CD4-positive, alpha-beta memory T cell (primary cell): ENCODE measurements at places on chromosomes 7 and 10. TPM values are rescaled to one million over a fixed set of nuclear protein-coding genes. Genes with fewer than 3 reads are reported as not detected.
A peak's percentile ranks its signal among the peaks of the same experiment; 100 is the strongest.

GRCh38 chr10:103712898-103713498 lies 142.4 kb downstream of the SH3PXD2A start:
- DNase-seq = peak; percentile 78

DNA sequence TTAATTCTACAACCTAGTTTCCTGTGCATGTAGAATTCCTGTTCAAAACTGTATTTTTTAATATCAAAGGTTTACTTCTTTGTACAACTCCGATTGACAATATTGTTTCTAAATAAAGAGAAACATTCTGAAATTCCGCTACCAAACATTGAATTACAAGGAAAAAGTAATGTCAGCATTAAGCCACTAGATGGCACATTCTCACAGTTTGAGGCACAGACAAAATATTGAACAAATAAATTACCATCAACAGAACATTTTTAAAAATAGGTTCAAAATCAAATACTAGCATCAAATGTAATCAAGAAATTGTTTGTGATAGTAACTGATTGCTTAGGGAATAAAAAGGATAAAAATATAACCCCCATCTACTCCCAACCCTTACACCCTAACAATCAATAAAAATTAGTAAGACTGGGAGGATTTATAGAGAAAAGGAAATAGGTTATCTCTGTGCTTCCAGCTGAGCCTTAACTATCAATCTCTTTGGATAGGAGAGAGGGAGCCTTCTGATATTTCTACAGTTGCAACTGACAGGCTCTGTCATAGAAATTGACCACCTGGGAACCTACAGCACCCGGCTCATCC lies 86.6 kb upstream of the C7orf33 start:
- DNase-seq = peak; percentile 52

DNA sequence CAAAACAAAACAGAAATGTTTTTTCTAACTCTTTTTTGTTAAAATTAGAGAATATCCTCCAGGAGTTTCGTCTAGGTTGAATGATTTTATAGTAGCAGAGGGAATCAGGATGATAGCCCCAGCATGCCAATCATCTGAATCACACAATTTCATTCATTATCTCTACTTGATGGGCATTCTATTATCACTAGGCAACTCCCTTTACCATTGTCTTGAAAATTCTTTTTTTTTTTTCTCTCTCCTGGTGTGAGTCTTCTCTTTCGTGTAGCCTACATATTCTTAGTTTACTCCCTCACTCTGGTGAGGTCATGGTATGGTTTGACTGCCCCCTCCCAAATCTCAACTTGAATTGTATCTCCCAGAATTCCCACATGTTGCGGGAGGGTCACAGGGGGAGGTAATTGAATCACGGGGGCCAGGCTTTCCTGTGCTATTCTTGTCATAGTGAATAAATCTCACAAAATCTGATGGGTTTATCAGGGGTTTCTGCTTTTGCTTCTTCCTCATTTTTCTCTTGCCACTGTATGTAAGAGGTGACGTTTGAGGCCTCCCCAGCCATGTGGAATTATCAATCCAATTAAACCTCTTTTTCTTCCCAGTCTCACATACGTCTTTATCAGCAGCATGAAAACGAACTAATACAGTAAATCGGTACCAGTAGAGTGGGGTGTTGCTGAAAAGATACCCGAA lies 105.0 kb downstream of the OTUD1 start:
- DNase-seq = no peak

DNA sequence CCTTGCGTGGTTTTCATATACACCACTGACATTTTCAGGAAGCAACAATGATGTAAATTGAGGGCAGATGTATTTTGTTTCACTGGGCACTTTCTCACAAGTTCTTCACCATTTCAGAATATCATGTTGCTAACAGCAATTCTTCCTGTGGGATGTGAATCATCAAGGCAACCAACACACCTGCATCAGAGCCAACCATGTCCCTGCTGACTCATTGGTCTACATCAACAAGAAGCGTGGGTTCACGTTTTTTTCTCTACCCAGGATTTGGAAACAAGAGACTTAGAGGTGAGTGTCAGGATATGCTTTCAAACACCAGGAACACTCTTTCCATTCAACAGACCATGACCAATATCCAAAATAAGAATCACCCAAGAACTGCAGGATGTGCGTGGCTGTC lies 203.9 kb downstream of the TEX36 start:
- no peak for DNase-seq

- no peak for DNase-seq
These were observed 13.4 kb downstream of the HEPACAM2 start for GRCh38 chr7:93212881-93213280.

GRCh38 chr7:10596827-10597226 lies 376.8 kb upstream of the PHF14 start:
- DNase-seq = no peak

- DNase-seq = no peak
These were observed 28.0 kb downstream of the SGMS1 start for GRCh38 chr10:50595785-50596184.

- no peak for DNase-seq
These were observed 40.4 kb downstream of the HACD1 start for GRCh38 chr10:17576768-17577167.

GRCh38 chr10:132059760-132060508 lies 5.8 kb upstream of the JAKMIP3 start:
- no peak for DNase-seq

- peak; percentile 9 for DNase-seq
These were observed 1.1 kb downstream of the ZNF777 start for GRCh38 chr7:149459540-149460452.

DNA sequence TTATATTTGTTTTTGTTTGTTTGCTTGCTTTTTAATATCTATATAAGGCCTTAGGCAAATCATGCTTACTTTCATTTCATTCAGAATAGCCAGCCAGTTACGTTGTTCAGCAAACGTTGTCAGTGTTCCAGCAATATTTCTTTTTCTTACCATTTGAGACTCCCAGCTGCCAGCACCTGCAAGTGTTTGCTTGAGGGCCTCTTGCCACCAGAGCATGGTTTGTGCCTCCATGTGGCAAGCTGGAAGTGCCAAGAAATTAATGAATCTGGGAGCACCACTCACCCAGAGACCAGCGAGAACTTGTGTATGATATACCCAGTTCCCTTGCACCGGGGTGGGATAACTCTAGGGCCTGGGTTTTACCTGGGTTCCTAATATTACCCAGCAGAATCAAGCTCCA lies 177.1 kb upstream of the CSTF2T start:
- no peak for DNase-seq

DNA sequence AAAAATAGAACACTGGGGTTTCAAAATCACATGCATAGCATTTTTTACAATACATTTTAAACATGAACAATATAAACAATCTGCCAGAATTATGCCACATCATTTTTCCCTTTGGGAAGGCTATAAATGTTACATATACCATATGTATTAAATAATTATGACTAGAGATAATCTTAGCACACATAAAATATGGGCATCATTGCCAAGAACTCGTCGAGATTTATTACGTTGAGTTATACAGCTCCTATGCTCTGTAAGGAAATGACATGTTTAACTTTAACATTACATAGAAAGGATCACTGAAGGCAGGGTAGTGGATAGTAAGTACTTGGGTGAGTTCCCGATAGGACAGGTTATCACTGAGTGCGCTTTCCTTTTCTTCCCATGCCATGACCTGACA lies 267.8 kb downstream of the PARD3 start:
- DNase-seq = no peak

- no peak for DNase-seq
These were observed 17.5 kb downstream of the PRF1 start for GRCh38 chr10:70584909-70585544.

DNA sequence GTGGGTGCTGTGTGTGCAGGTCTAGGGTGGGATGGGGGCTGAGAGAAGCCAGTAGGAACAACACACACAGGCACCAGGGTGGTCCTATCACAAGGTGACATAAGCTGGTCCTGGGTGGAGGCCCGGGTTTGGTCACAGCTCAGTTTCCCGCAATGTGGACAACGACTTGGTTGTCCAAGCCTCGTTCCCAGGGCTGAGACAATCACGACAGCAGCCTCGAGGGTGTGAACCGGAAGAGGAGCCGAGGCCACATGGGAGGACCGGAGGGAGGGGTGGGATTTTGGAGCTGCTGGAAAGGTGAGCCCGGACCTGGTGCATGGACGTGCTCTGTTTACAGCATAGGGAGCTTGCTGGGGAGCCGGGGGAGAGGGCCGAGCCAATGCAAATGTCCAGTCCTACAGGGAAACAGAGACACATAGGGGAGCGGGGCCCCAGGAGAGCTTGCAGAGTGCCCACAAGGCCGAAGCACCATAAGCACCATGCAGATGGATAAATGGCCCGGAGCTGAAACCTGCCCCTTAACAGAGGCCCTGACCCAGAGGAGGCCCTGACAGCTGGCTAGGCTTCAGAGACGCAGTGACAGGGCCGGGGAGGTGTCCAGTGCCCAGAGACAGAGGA lies 92.8 kb downstream of the PRKAG2 start:
- no peak for DNase-seq

The NPC1L1 gene
- total RNA-seq = 0.23 TPM

The DYNC1I1 gene
- total RNA-seq = not detected

The CLDN4 gene
- total RNA-seq = not detected

The BMPER gene
- 0.30 TPM for total RNA-seq

The OTUD1 gene
- total RNA-seq = 36.2 TPM

The WBP1L gene
- 39.3 TPM for total RNA-seq

The PPP1R17 gene
- total RNA-seq = not detected
